Colonic mucosa (tissue), 4 donors: ENCODE measurements at places on chromosomes 1 and 21. TPM values are rescaled to one million over a fixed set of nuclear protein-coding genes. Genes with fewer than 3 reads are reported as not detected.

DNA sequence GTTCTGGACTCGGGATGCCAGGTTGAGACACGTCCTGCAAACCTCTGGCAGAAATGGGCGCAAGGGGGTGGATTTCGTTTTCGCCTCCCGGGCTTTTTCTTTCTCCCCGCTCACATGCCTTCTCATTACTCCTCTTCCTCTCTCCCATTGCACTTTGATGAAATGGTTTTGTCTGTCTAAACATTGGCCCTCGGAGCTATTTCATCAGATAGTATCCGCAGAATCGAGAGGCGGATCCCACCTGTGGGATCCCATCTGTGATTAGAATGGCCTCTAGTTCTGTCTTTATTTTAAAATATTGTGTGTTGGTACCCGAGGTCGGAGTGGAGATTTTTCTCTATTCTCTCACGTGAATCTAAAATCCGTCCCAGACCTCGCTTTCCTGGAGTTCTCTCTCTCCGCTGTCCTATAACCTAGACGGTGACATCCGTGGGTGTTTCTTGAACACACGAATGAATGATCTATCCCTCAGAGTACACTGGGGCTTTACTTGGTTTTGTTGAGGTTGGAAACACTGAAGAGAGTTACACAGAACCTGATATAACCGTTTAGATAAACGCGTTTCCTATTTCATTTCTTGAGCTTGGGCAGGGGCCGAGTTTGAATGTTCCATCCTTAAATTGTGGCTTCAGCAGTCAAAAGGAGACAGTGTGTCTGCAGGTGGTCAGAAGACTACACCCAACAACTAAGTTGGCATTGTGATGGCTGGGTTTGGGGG is 2.0 kb downstream of the EDARADD start:
- no peaks in the 10 kb centered on the region for H3K36me3 ChIP-seq
- H3K27me3 ChIP-seq: peaks cover 23% of the 10 kb centered on the region
- no peak for DNase-seq
- peak overlapping the region; percentile 45 for H3K4me3 ChIP-seq

- H3K36me3 ChIP-seq: no peaks in the 10 kb centered on the region
- H3K27ac ChIP-seq: no peak overlapping the region
Observed at GRCh38 chr21:33283203-33283602, 17.0 kb downstream of the IL10RB start.

FBLIM1 gene
- 167 TPM for total RNA-seq

S100A8 gene
- 6.9 TPM for total RNA-seq

- no peaks in the 10 kb centered on the region for H3K4me1 ChIP-seq
- DNase-seq: no peak
- no peak overlapping the region for H3K27ac ChIP-seq
- H3K36me3 ChIP-seq: no peaks in the 10 kb centered on the region
Observed at GRCh38 chr1:174812016-174812415, 187.7 kb upstream of the CACYBP start.

WDTC1 gene
- total RNA-seq: 39.3 TPM

- H3K36me3 ChIP-seq: no peaks in the 10 kb centered on the region
- H3K27me3 ChIP-seq: no peaks in the 10 kb centered on the region
- H3K4me1 ChIP-seq: no peaks in the 10 kb centered on the region
- H3K27ac ChIP-seq: no peak overlapping the region
Observed at GRCh38 chr1:78721136-78721535, 71.5 kb downstream of the IFI44 start.

- no peaks in the 10 kb centered on the region for H3K36me3 ChIP-seq
- H3K4me3 ChIP-seq: no peak overlapping the region
- no peaks in the 10 kb centered on the region for H3K27me3 ChIP-seq
- no peak for DNase-seq
- no peaks in the 10 kb centered on the region for H3K4me1 ChIP-seq
Observed at GRCh38 chr1:153250166-153250565, 9.3 kb upstream of the LORICRIN start.

- H3K4me3 ChIP-seq: no peak overlapping the region
- no peaks in the 10 kb centered on the region for H3K36me3 ChIP-seq
- no peaks in the 10 kb centered on the region for H3K27me3 ChIP-seq
Observed at GRCh38 chr1:162233066-162233465, 143.6 kb downstream of the SPATA46 start.

MAP3K21 gene
- 16.4 TPM for total RNA-seq
